ENCODE measurements at places on chromosomes 2 and 18.

GRCh38 chr2:2333076-2333475 is 2.0 kb upstream of the MYT1L start:
- DNase-seq, result no peak

DNA sequence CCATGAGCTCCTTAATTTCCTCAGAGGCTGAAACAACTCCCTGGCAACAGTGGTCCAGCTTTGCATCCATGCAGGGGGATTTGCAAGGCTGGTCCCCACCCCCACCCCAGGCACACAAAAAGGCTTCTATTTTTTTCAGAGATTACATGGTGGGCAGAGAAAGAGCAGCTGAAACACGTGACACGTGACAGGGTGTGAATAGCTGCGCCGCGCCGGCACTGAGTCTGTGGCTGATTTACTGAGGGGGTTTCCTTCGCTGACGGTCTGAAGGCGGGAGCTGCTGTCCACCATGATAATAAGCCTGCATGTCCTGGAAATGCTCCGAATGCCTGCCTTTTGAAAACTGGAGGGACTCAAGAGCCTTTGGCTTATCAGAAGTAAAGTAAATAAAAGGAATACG is 50.7 kb upstream of the APCDD1 start:
- DNase-seq, result no peak

DNA sequence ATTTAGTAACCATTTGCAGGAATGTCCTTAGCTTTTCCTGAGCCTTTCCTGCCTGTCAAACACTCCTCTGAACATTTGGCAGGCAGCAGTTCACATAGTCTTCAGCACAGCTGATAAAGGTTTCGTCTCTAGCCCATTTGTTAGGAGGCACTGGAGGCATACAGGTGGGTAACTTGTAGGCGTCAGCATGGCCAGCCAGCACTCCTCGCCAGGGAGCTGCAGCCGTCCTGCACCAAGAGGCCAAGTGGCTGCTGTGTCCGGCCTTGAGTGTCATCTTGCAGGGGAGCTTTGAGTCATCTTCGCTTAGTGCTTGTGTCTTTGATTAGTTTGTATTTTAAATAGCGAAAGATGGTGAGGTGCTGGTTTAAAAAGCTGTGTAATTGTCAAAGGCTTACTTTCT is 120.3 kb upstream of the NFATC1 start:
- DNase-seq, result no peak

- DNase-seq, result no peak
Observed at GRCh38 chr2:42224422-42225067, 55.4 kb downstream of the EML4 start.

DNA sequence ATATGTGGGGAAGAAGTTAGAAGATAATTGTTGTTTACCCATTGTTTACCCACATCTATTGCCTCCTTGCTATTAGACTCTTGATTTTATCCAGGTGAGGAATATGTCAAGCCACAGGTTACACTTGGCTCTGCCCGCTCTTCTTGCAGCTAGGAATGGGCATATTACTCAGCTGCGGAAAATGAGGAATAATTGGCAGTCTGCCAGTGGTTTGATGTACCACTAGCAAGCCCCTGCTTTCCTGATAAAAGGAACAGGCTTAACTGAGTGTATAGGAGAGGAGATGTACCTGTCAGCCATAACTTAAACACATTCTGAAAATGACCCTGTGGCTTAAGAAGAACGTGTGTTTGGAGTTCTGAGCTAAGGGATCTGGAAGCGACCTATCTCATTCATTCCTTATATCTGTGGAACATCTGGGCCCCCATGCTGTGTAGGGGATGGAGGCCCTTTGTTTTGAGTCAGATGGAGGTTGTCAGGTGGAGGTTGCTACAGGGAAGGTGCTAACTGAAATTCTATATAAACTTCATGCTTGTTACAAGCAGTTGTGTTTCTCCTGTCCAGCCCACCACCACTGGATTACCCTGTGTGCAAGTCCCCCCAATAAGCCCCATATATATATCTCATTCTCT is 4.6 kb upstream of the FMNL2 start:
- no peak for DNase-seq

- DNase-seq, result peak; percentile 23
Observed at GRCh38 chr2:70793450-70793849, 3.0 kb upstream of the FIGLA start.

DNA sequence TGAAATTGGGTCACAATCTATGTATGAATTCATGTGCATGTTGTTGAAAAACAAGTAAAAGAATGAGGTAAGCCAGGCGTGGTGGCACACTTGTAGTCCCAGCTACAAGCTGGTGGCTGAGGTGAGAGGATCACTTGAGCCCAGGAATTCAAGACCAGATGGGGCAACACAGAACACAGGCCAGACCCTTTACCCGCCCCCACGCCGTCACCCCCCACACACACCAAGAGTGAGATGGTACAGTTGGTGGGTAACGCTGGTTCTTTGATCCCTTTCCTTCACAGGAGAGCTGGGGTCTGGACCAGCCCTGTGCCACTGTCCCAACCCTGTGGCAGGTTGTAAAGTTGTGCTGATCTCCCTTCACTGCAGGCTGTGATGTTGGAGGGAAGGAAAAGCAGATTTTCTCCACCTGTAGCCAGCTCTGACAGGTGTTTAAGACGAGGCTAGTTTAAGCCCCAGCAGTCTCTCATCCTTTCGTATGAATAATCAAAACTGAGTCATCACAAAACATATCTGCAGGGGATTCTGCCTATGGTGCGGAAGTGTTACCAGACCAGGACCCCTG is 13.6 kb downstream of the B3GNT2 start:
- DNase-seq, result no peak

- DNase-seq, result no peak
Observed at GRCh38 chr2:192354512-192355244, 159.9 kb upstream of the TMEFF2 start.

GRCh38 chr2:88230911-88231310 is 60.8 kb downstream of the THNSL2 start:
- no peak for DNase-seq

GRCh38 chr2:118423776-118424175 is 335.5 kb downstream of the INSIG2 start:
- DNase-seq, result no peak

- DNase-seq, result no peak
Observed at GRCh38 chr18:23502516-23503037, 734 bp upstream of the RMC1 start.

DNA sequence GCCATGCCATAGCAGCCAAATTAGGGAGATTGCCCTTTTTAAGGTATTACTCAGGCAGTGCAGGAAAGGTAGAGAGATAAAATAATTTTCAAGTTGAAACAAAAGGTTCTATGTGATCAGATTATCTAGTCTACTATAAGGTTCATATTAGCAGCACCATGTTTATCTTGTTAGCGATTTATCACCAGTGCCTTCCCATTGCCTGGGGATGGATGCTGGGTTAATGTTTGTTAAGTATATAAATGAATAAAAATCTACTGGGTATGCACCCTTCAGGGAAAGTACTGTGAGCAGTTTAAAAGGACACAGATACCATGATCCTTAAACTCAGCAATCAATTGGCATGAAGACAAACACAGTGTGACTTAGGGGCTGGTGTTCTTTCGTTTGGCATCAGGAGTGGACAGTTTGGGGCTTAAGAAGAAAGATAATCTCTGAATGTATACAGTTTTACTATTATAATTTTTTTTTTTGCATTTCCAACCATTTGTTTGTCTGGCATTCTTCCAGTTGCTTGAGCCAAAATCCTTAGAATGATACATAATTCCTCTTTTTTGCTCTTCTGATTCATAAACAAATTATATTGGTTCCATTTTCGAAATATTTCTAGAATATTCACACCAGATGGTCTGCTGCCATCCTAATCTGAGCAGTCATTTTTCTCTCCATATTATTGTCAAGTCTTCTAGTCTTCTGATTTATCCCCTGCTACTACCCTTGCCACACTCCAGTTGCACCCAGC is 512.8 kb upstream of the SLC8A1 start:
- DNase-seq, result no peak

DNA sequence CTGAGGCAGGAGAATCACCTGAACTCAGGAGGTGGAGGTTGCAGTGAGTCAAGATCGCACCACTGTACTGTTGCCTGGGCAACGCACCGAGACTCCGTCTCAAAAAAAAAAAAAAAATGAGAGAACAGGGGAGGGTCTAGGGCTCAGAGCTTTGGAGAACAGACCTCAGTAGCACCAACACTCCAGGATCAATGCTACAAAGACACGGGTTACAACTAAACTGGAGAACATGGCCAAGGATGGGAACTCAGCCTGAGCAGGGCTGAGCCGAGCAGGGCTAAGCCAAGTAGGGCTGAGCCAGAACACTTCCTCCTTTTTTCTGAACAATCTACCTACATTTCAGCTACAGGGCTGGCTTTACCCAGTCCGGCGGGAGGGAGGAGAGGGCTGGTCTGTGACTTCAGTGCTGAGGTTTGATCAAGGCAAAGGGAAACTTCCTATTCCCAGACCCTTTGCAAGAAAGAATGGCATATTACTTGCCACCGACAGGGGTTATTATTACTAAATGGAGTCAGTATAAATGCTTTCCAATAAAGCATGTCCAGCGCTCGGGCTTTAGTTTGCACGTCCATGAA is 2.9 kb upstream of the CASP8 start:
- peak; percentile 94 for DNase-seq

GRCh38 chr2:171323971-171324528 is 109.7 kb downstream of the METTL8 start:
- no peak for DNase-seq

- DNase-seq, result no peak
Observed at GRCh38 chr2:96947949-96948833, 38.2 kb downstream of the FAM178B start.

DNA sequence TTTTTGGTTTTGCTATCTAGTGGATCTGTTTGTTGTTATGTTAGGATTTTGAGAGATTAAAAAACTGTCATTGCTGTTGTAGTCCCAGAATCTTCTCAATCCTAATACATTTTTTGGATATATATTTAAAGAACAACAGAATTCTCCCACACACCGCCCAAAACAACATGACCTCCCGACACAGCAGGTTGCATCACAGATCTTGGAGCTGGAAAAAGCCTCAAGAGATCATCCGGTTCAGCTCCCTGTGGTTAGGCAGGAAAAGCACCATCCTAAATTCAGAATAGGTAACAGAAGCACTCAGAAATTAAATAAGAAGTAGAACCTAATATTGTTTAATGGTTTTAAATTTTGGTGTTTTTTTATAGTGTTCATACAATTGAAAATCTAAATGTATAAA is 251.4 kb upstream of the STON1 start:
- DNase-seq, result no peak

DNA sequence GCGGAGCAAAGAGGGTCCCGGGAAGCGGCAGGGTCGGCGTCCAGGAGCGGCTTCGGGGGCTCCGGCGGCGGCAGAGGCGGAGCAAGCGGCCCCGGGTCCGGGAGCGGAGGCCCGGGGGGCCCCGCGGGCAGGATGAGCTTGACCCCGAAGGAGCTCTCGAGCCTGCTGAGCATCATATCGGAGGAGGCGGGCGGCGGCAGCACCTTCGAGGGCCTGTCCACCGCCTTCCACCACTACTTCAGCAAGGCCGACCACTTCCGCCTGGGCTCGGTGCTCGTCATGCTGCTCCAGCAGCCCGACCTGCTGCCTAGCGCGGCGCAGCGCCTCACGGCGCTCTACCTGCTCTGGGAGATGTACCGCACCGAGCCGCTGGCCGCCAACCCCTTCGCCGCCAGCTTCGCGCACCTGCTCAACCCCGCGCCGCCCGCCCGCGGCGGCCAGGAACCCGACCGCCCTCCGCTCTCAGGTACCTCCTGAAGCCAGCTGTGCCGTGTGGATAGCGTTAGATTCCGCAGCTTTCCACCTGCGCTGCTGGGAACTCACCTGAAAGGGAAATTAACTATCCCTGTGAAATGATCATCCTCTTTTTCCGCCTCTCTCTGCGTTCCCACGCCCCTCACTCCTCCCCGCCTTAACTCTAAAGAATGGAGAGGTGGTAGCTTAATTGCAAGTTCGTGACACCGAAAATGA is 472 bp downstream of the CNOT11 start:
- DNase-seq, result no peak

DNA sequence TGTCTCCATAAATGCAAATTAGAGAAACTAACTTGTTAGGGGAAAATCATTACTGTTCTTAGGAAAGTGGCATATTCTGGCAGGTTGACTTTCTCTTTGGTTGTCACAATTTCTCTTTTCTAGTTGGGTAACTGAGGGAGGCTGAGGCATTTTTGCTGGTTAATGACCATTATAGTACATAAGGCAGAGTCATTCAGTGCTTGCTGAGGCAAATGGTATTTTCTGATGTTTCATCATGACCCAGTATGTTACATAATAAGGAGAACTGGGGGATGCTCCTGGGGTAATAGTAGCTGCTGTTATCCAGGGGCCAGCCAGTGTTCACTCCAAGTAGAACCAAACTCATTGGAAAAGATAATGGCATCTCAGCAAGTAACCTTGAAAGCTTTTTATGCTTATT is 62.3 kb downstream of the ITGA6 start:
- no peak for DNase-seq

GRCh38 chr2:68565858-68566257 is 77.5 kb upstream of the PROKR1 start:
- DNase-seq, result no peak

GRCh38 chr2:66442516-66443185 is 7.7 kb downstream of the MEIS1 start:
- no peak for DNase-seq

- no peak for DNase-seq
Observed at GRCh38 chr18:7104649-7105048, 12.9 kb downstream of the LAMA1 start.

DNA sequence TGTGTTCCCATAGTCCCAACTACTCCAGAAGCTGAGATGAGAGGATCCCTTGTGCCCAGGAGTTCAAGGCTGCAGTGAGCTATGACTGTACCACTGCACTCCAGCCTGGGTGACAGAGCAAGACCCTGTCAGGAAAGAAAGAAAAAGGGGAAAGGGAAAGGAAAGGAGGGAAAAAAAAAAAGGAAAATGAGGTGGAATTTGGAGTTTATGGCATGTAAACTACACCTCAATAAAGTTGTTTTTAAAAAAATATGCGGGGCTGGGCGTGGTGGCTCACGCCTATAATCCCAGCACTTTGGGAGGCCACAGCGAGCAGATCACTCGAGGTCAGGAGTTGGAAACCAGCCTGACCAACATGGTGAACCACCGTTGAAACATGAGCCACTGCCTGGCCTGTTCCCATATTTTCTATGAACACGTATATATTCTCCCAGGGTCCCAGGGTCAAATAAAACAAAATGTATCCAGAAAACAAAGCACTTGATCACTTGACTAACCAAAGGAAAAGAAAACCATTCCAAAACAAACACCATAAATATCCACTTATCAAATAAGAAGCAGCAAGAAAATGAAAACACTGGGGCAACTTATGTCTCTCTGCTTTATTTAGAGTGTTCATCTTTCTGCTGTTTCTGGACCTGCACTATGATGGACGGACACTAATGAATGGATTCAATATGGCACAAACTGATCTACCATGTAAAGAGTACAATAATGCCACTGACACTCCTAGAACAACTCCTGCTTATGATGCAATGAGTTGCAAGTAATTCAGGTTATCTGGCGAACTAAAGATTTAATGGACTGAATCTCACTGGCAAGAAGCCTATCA is 56.8 kb downstream of the ASXL2 start:
- DNase-seq, result no peak

- DNase-seq, result no peak
Observed at GRCh38 chr2:5974477-5974876, 282.3 kb downstream of the SOX11 start.

Measured in KBM-7 (cell line).